Peyer's patch (tissue), 4 donors: ENCODE measurements at places on chromosomes 3 and 15. TPM values are rescaled to one million over a fixed set of nuclear protein-coding genes. Genes with fewer than 3 reads are reported as not detected.

FHIT gene
- total RNA-seq, result 17.0 TPM

KLHDC8B gene
- 9.9 TPM for total RNA-seq

DNA sequence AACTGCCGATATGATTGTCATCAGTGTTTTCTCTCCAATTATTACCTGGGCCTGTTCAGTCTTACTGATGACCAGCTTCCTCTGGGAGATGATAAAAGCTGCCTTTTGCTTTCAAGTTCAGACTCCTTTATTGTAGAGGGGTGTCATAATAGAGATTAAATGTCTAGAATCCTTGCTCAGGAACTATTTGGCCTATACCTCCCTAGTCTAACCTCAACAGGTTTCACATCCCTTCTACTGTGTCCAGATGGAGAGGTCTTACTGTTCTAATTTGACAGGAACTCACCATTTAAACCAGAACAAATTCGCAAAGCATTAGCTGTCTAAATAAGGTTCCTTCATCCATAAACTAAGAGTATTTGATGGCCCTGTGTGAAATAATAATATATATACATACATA lies 88.0 kb downstream of the BCHE start:
- no peak for DNase-seq

DNA sequence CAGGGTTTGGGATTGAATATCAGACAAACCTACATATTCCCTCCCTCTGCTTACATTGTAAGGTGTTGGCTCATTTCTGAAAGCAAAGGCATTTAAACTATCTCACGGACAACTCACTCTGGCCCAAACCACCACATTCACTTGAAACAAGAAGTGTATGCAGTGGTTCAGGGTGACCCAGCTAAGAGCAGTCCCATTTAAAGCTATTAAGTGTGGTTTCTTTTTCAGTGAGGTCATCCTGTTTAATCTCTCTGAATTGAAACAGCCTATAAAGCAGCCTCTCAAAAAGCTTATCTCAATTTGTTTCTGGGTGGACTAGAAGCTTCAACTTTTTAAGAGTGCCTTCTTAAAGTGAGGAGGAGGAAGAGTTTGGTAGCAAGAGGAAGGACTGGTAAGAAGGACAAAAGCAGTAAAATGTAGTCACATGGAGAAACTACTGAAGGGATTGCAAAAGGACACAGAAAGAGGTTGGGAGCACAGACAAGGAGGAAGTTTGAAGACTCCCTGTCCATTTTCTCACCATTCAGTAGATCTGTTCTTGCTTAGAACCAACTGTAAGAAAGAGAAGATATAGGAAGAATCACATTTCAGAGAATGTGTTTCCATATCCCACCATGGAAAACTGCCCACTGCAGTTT lies 151.6 kb downstream of the TMCO5A start:
- no peak for DNase-seq
